ENCODE measurements at places on chromosomes 12 and 14.

DNA sequence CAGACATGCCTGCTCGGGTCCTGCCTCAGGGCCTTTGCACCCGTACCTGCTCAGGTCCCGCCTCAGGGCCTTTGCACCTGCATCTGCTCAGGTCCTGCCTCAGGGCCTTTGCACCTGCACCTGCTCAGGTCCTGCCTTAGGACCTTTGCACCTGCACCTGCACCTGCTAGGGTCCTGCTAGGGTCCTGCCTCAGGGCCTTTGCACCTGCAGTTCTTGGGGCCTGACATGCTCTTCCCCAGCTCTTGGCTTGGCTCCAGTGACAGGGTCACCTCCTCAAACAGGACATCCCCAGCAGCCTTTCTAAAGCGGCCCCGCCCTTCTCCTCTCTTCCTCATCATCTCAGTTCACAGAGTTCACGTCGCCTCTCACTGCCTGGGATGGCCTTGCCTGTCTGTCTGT lies 54.9 kb upstream of the NCOR2 start:
- DNase-seq = no peak

GRCh38 chr12:119479121-119479561 lies 114.4 kb upstream of the TMEM233 start:
- no peak for DNase-seq

DNA sequence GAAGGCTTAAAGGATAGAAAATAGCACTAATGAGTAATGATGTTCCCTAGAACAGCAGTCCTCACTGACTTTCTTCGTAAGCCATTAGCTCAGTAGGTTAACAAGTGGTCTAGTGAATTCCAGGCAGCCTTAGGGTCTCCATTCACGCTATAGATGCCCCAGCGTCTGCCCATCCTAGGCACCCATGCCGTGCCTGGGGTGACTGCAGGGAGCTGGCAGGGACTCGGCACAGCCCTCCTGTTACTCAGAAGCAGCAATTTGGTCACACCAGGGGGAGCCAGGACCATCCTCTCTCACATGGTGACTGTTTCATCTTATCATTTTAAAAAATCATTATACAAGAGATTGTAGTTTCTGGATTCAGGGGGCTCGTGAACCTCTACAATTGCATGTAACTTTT lies 66.0 kb upstream of the TRAF3 start:
- DNase-seq = no peak

- DNase-seq = no peak
Observed at GRCh38 chr12:15152868-15153267, 68.3 kb downstream of the RERG start.

DNA sequence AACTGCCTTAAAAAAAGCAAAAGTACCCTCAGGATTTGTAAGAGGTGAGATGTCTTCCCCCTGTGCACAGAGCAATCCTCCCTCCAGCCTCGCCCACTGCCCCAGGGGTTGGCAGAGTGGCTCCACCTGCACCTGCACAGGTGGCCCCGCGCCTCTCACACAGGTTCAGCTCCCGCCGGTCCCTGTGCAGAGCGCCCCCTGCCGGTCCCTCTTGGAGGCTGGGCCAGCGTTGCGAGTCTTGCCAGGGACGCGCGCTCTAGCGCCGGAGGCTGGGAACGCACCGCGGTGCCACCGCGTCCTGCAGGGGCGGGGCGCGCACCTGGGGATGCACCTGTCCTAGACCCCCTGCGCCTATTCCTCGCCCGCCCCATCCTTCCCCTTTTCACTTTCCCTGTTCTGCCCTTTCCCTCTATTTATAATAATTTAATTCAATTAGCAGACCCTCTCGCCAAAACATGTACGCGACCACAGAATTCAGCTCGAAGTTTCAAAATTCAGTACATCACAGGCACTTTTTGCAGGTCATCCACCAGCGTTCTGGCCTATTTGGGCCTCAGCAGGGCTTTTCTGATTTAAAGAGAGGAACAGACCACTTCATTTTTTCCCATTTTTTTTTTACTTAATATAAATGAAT lies 618.6 kb downstream of the AACS start:
- DNase-seq = no peak

GRCh38 chr14:91229005-91229382 lies 15.5 kb downstream of the GPR68 start:
- DNase-seq = no peak

DNA sequence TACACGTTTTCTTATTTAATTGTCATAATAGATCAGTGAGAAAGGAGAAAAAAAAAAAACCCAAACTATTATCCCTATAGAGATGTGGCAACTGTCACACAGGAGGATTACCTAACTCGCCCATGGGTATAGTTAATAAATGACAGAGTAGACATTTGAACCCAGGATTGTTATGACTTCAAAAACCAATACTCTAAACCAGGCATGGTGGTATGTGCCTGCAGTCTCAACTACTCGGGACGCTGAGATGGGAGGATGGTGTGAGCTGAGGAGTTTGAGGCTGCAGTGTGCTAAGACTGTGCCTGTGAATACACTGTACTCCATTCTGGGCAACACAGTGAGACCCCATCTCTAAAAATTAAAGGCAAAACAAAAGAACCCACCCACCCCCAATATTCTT lies 114.5 kb downstream of the DENND5B start:
- DNase-seq = no peak

DNA sequence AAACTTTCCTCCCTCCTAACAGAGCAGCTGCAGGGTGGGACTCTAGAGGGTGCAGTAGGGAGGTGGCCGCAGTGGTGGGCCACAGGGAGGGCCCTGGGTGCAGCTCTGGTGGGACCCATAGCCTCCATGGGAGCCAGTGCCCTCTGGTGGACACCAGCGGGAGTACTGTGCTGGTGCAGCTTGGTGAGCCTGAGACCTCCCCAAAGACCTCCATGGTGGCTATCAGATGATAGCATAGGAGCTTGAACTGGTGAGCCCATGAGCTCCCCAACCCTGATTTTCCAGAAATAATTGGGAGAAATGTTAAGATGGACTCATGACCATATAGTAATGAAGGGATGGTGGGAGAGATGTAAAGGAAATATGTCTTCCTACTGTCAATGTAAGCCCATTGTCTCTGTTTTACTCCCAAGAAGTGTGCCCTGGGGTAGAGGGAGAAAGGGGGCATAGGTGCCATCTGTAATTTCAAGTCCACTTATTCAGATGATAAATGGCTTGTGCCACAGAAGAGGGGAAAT lies 98.7 kb downstream of the GAS2L3 start:
- DNase-seq = no peak

DNA sequence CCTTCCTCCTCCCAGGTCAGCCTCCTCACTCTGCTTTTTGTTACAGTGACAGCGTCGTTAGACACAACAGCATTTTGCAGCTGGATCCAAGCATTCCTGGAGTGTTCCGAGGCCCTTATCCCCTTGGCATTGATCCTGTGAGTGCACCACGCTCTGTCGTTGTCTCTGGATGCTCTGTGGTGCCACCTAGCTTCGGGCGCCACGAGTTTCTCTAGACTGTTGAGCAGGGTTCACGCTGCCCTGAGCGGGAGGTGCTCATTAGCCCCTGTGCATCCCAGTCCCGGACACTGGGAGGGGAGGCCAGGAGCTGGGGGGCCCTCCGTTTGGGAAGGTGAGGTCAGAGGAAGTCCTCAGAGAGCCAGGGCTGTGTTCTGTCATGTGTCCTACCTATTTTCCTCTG lies 17.3 kb upstream of the DNAH10 start:
- no peak for DNase-seq

- DNase-seq = no peak
Observed at GRCh38 chr14:73097421-73097820, 38.9 kb upstream of the PSEN1 start.

- no peak for DNase-seq
Observed at GRCh38 chr14:71551291-71551950, 380.8 kb upstream of the RGS6 start.

DNA sequence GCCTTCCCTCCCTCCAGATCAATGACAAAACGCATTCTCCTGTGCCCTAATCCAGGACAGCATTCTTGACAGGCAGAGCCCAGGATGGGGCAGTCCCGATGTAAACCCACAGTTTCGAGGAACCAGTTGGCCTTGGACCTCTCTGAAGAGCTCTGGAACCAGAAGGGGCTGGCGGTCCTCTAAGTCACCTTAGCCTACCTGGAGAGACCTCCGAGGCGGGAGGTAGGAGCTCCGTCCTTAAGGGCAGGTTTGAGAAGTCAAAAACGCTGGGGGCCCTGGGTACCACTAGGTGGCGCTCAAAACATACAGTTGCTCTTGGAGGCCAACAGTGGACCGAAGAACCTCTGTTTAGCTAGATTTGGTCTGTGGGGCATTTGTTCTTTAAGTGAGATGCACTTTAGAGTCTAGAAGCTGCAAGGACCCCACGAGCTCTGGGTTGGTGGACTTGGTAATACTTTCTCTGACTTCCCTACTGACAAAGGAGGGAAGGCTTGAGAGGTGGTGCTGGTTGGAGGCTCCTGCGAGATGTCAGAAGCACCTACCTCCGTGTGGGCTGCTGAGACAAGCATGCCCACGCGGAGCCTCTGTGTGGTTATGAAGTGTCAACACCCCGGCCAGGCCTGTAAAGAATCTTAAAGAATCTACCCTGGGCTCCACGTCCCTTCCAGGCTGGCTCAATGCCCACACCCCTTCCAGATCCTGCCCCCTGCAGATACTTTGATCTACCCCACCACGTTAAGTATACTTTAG lies 74.8 kb upstream of the CHST11 start:
- peak; percentile 64 for DNase-seq

DNA sequence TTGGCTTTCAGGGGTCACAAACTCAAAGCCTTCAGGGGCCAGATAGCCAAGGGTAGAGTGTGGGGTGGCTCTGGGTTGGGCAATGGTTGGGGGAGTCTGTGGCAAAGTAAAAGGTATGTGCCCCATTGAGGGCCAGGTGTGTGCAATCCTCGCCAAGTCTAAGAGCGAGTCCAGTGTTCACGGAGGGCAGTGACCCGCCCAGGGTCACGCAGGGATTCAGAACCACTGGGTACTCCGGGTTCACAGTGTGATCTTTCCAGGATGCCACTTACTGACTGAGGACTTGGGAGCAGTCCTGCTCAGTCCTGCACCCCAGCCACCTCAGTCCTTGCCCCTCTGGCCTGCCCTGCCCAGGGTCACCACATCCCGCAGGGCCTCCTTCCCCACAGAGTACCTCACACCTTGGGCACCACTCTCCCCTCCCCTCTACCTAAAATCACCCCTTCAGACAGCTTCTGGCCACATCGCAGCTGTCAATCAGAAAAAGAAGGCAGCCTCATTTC lies 15.7 kb downstream of the ZDHHC22 start:
- DNase-seq = no peak

GRCh38 chr14:103560691-103561090 lies 1.8 kb downstream of the BAG5 start:
- DNase-seq = no peak

DNA sequence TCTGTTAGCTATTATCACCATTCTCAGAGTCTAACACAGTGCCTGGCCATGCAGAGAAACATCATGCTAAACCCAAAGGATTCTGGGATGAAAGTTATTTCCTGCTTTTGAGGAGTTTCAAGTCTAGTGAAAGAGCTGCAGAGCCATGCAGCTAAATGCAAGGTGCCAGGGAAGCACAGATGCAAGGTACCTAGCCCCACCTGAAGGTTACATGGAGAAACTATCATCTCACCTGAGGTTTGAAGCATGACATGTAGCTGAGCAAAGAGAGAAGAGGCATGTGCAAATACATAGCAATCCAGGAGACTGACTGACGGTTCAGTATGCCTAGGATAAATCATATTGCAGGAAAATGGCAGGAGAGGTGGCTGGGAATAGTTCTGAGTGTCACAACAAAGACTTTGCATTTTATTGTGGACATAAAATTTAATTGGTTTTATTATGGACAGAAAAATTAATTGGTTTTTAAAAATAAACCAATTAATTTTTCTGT lies 170.4 kb downstream of the PRKD1 start:
- DNase-seq = no peak

- no peak for DNase-seq
Observed at GRCh38 chr12:26870491-26871419, 37.8 kb upstream of the ITPR2 start.

DNA sequence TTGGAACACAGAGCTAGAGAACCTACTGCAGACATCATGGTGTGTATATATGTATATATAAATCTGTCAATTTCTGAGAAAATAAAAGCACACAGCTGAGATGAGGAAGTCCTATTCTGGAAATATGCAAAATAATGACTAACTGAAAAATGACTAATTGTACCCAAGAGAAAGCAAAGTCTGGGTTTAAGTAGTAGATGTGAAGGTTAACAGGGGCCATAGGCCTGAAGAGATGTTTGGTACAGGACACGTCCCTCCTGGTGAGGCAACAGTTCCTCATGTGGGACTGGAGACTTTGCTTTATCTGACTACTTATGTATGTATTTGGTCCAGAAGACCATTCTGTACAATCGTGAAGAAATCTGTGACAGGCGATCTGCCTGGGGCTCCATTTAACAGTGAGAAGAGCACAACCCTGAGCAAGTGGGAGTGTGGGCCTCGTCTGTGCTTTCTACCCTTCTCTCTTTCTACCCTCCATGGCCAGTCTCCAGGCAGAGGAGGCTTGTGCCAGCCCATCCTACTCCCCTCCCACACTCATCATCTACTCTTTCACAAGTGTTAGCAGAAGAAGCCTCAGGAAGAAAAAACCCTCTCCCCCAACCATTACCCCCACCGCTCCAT lies 67.5 kb downstream of the SLC41A2 start:
- DNase-seq = no peak

Measured in stimulated activated CD8-positive, alpha-beta memory T cell treated with anti-CD3 and anti-CD28 coated beads, Interleukin-4, amount 100 ng/mL, for 4 hours (primary cell).